ENCODE measurements at places on chromosomes 6 and 20. TPM values are rescaled to one million over a fixed set of nuclear protein-coding genes. Genes with fewer than 3 reads are reported as not detected.

Gene MAS1
- total RNA-seq, result not detected

Gene CDSN
- total RNA-seq, result not detected

Gene GNRH2
- total RNA-seq, result not detected

Gene PAX1
- total RNA-seq, result 0.27 TPM

Gene NKX2-2
- not detected for total RNA-seq

Gene WFDC10B
- not detected for total RNA-seq

Data from sciatic nerve (tissue), 2 donors.